CD4-positive, CD25-positive, alpha-beta regulatory T cell (primary cell): ENCODE measurements at places on chromosomes 12 and 14.

- no peak for DNase-seq
Measured at GRCh38 chr12:99611117-99611516, 36.4 kb upstream of the GARIN6 start.

- no peak for DNase-seq
Measured at GRCh38 chr14:89215114-89215513, 201.9 kb downstream of the FOXN3 start.

DNA sequence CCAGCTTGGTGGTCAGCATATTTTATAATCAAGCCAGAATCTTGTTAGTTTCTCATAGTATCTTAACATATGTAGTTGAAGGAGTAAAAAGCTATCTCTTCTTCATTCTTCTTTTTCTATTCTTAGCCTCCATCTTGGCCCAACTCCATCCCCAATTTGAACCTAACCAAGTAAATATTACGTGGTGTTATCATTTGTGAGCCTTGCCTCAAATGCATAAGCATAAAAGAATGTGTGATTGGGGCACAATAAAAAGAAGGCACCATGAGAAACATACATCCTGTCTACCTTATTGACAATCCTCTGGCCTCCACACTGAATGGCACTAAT lies 181.4 kb upstream of the BMP4 start:
- no peak for DNase-seq

- no peak for DNase-seq
Measured at GRCh38 chr14:100774164-100774537, 47.5 kb downstream of the DLK1 start.

- DNase-seq, result no peak
Measured at GRCh38 chr14:74945261-74945851, 10.0 kb downstream of the PGF start.

GRCh38 chr12:92438641-92439419 lies 264.0 kb upstream of the PLEKHG7 start:
- no peak for DNase-seq

DNA sequence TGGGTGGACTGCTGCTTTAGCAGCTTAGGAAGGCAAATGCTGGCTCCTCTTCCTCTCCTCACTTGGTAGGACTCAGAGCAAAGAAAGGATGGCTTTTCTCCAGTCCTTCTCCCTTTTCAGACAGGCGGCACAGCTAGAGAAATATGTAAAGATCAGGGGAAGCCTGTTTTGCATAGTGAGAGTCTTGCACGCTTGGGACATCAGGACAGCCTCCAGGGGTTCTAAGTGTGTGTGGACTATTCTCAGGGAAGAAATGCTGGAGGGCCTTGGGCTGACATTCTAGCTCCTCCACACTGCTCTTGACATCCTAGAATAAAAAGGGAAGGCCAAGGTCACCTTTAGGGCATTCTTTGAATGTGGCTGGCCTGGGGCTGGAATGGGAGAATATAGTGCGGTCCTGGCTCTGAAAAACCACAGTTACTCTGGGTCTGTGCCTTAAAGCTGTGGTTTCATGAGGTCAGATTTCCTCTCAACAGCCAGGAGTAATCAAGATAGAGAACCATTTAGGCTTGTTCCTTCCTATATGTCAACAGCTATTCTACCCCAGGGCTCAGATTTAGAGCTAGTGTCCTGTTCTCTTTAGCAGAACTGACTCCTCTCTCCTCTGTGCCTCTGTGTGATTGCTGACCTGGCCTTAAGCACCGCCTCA lies 24.3 kb downstream of the CMA1 start:
- no peak for DNase-seq

- no peak for DNase-seq
Measured at GRCh38 chr14:38964630-38965029, 138.4 kb downstream of the SEC23A start.

DNA sequence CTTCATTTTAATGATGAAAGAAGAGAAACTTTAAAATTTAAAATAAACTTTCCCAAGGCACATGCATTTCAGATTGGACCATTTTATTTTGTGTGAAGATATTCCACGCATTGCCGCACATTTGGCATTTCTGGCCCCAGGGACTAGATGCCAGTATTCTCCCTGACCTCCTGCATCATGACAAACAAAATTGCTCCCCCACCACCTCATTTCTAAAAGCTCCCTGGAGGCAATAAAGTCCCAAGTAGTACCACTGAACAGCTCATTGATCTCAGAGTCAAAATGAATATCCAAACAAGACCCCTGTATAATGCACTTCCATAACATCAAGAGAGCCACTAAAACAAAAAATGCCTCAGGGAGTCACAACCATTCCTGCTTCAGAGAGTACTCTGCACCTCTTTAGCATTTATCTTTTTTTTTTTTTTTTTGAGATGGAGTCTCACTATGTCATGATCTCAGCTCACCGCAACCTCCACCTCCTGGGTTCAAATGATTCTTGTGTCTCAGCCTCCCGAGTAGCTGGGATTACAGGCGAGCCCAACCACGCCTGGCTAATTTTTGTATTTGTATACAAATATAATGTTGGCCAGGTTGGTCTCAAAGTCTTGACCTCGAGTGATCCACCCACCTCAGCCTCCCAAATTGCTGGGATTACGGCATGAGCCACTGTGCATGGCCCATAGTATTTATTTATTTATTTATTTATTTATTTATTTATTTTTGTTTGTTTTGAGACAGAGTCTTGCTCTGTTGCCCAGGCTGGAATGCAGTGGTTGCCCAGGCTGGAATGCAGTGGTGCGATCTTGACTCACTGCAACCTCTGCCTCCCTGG lies 48.8 kb upstream of the RASSF3 start:
- no peak for DNase-seq

GRCh38 chr12:2533036-2533435 lies 261.7 kb upstream of the FKBP4 start:
- no peak for DNase-seq
